ENCODE measurements at places on chromosomes 12 and 14.

DNA sequence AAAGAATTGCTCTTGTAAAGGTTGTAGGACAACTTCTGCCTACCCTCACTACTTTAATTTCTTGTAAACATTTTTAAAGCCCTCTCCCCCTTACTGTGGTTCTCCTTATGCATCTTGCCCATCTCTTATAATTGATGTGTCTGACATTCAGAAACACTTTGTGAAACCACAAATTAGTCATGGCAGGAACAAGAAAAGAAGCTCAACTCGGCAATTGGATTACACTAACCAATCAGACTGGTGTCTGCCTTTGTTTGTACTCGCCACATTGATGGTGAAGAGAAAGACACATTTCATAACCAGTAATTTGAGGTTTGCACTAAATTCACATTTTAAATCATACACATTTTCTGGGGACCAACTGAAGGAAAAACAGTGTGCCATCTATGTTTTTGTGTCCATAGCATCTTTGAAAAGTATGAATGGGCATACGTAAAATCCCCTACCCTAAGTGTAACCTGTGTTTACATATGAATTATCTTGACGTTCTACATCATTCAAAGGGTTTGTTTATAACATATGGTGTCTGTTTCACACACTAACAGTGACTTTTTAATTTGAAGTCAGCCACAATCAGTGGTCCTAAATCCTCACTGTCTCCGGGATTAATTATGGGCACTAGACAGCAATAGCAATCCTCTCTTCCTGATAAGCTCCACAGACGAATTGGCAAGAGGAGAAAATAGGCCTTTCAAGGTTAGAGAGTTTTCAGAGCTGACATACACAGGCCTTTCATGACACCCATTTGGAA lies 49.9 kb downstream of the OTX2 start:
- H3K36me3 ChIP-seq = no peaks in the 10 kb centered on the region
- H3K4me3 ChIP-seq = no peak overlapping the region
- H3K27ac ChIP-seq = no peak overlapping the region
- no peaks in the 10 kb centered on the region for H3K4me1 ChIP-seq
- DNase-seq = no peak

- no peaks in the 10 kb centered on the region for H3K4me1 ChIP-seq
- peaks cover 29% of the 10 kb centered on the region for H3K36me3 ChIP-seq
- H3K27me3 ChIP-seq = no peaks in the 10 kb centered on the region
- DNase-seq = no peak
- no peak overlapping the region for H3K27ac ChIP-seq
- H3K4me3 ChIP-seq = no peak overlapping the region
Measured at GRCh38 chr14:77284066-77284465, 13.1 kb upstream of the NGB start.

- H3K27me3 ChIP-seq = peaks cover 25% of the 10 kb centered on the region
- peaks cover 44% of the 10 kb centered on the region for H3K4me1 ChIP-seq
- no peaks in the 10 kb centered on the region for H3K36me3 ChIP-seq
- peak overlapping the region; percentile 93 for H3K27ac ChIP-seq
- H3K4me3 ChIP-seq = peak overlapping the region; percentile 97
- DNase-seq = no peak
Measured at GRCh38 chr12:13000616-13000924, 505 bp upstream of the HEBP1 start.

GRCh38 chr12:61098031-61098580 lies 1162.1 kb upstream of the USP15 start:
- no peaks in the 10 kb centered on the region for H3K36me3 ChIP-seq
- DNase-seq = no peak
- H3K27me3 ChIP-seq = no peaks in the 10 kb centered on the region
- no peak overlapping the region for H3K4me3 ChIP-seq

GRCh38 chr14:81450976-81451375 lies 50.9 kb upstream of the STON2 start:
- peaks cover 17% of the 10 kb centered on the region for H3K4me1 ChIP-seq
- no peak for DNase-seq
- no peak overlapping the region for H3K4me3 ChIP-seq
- no peaks in the 10 kb centered on the region for H3K36me3 ChIP-seq
- peaks cover 6% of the 10 kb centered on the region for H3K27me3 ChIP-seq

- H3K36me3 ChIP-seq = no peaks in the 10 kb centered on the region
- H3K4me1 ChIP-seq = no peaks in the 10 kb centered on the region
- H3K27me3 ChIP-seq = peaks cover 55% of the 10 kb centered on the region
- no peak for DNase-seq
- no peak overlapping the region for H3K27ac ChIP-seq
Measured at GRCh38 chr14:74963705-74964271, 8.4 kb upstream of the PGF start.

- H3K27me3 ChIP-seq = no peaks in the 10 kb centered on the region
- H3K36me3 ChIP-seq = no peaks in the 10 kb centered on the region
- no peak for DNase-seq
- H3K4me1 ChIP-seq = peaks cover 13% of the 10 kb centered on the region
Measured at GRCh38 chr14:58969951-58970751, 218.3 kb upstream of the DAAM1 start.

DNA sequence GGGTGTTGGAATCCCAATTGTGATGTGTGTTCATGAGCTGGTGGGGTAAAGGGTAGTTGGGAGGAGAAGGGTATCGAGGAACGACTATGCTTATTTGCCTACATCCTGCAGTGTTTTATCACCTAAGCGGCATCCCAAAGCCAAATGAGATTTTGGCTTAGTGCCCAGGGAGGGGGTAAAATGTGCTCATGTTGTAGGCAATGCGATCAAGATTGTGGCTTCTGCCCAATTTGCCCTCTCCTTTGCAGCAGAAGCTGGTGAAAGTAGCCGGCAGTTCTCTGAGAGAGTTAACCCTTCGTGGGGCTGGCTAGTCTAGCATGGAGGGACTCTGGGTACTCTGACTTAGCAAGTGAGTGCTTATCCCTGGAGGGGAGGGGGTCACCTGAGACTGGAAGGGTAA lies 753 bp downstream of the RPH3A start:
- no peaks in the 10 kb centered on the region for H3K36me3 ChIP-seq
- no peak overlapping the region for H3K27ac ChIP-seq
- DNase-seq = no peak
- H3K4me1 ChIP-seq = no peaks in the 10 kb centered on the region
- peaks cover 45% of the 10 kb centered on the region for H3K27me3 ChIP-seq

DNA sequence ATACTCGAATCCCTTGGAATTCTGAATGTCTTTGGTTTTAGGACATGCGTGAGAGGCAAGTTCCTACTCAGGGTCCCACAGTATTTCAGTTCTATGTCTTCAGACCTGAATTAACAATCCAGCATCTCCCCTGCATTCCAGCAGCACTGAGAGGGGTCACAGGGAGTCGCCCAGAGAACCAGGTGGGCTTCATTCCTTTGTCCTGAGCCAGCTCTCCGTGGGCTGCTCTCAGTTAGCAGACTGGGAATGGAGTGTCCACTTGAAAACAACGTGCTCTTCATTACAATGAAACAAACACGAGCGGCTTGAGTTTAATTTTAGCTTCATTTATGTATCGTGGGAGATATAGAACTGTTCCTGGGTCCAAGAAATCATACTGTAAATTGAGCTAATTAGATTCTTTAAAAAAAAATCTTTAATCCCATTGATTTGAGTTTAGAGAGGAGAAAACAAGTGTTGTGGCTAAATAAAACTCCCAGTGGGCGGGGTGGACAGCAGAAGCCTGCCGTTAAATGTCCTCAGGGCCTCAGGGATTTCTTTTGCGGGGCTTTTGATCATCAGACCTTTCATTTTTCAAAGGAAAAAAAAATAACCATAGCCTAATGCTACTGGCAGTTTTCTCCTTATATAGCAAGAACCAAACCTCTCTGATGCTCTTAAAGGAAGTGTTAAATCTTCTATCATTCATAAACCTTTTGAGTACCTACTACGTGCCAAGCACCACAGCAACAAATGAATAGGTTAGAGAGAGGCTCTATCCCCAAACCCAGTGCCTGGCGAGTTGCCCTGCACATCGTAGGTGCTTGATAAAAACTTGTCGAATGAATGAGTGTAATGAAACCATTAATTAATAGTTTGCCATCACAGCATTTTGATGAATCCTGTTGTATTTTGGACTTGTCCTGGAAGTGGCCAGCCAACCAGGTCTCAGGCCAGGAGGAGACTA lies 140.4 kb downstream of the CHST11 start:
- H3K4me1 ChIP-seq = peaks cover 11% of the 10 kb centered on the region
- H3K27me3 ChIP-seq = no peaks in the 10 kb centered on the region
- H3K27ac ChIP-seq = peak overlapping the region; percentile 12
- DNase-seq = no peak
- no peak overlapping the region for H3K4me3 ChIP-seq

DNA sequence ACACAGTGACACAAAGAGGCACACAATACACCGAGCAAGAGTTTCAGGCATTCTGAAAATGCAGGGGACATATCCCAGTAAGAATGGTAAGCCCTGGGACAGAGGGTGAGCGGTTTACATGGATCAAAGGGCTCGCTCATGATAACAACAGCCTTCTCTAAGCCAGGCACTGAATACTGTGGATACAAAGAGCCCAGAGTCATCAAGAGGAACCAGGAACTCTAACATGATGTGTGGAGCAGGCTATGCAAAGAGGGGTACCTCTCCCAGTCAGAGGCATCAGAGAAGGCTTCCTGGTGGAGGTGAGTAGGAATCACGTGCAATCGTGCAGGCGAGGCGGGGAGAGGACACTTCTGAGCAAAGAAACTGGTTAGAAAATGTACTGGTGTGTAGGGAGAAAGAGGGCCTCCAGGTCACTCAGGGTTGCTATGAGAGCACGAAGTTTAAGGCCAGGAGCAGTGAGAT lies 76.9 kb upstream of the EEA1 start:
- no peak overlapping the region for H3K4me3 ChIP-seq
- H3K4me1 ChIP-seq = peaks cover 57% of the 10 kb centered on the region
- no peaks in the 10 kb centered on the region for H3K36me3 ChIP-seq

GRCh38 chr12:103647267-103647666 lies 60.2 kb downstream of the STAB2 start:
- DNase-seq = no peak
- H3K27me3 ChIP-seq = peaks cover 6% of the 10 kb centered on the region
- H3K36me3 ChIP-seq = no peaks in the 10 kb centered on the region
- H3K4me3 ChIP-seq = no peak overlapping the region

DNA sequence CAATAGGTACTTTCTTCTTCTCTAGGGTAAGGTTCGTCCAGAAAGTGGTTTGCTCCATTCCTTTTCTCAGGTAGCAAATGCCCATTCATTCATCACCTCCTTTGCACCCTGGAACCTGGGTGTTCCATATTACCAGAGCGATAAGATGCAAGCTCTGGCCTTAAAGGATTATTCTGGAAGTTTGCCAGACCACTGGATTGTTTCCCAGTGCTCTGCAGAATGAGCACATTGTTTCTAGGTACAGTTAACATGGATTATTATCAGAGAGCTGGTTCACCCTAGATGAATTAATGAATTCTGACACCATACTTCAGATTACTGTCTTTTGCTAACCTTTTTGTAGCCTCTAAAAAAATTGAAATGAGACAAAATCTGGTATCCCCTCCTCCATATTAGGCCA lies 170.9 kb upstream of the BMP4 start:
- no peak overlapping the region for H3K4me3 ChIP-seq
- no peak overlapping the region for H3K27ac ChIP-seq
- no peaks in the 10 kb centered on the region for H3K36me3 ChIP-seq
- peaks cover 3% of the 10 kb centered on the region for H3K27me3 ChIP-seq

GRCh38 chr12:113837528-113838296 lies 128.4 kb downstream of the RBM19 start:
- no peak overlapping the region for H3K27ac ChIP-seq
- peaks cover 12% of the 10 kb centered on the region for H3K27me3 ChIP-seq
- DNase-seq = no peak
- peaks cover 5% of the 10 kb centered on the region for H3K36me3 ChIP-seq
- H3K4me3 ChIP-seq = no peak overlapping the region

GRCh38 chr12:49707812-49708147 lies 575 bp upstream of the FMNL3 start:
- H3K27ac ChIP-seq = no peak overlapping the region
- H3K4me3 ChIP-seq = peak overlapping the region; percentile 50
- peaks cover 64% of the 10 kb centered on the region for H3K27me3 ChIP-seq
- H3K4me1 ChIP-seq = peaks cover 4% of the 10 kb centered on the region
- H3K36me3 ChIP-seq = peaks cover 2% of the 10 kb centered on the region

DNA sequence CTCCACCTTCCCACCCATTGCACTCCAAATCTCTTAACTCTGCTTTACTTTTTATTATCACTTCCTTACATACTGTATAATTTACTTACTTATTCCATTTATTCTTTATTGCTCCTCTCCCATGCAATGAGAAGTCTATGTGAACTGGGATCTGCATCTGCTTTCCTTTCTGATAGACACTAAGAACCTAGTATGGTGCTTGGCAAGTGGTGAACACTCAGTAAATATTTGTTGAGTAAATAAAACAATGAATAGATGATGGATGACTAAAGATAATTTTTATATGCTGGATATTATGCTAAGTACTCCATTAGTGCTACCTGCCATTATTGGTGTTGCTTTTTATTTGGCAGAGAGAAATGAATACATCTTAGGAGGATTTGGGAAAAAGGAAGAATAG lies 151.0 kb downstream of the TPH2 start:
- DNase-seq = no peak
- no peak overlapping the region for H3K4me3 ChIP-seq
- H3K4me1 ChIP-seq = peaks cover 2% of the 10 kb centered on the region

GRCh38 chr14:39267608-39268005 lies 33.9 kb downstream of the MIA2 start:
- no peak for DNase-seq
- H3K27me3 ChIP-seq = no peaks in the 10 kb centered on the region
- H3K4me1 ChIP-seq = peaks cover 30% of the 10 kb centered on the region
- peaks cover 8% of the 10 kb centered on the region for H3K36me3 ChIP-seq
